Activated T-helper 9 cell treated with anti-CD3 and anti-CD28 coated beads, Interleukin-2, amount 50 U/mL, for 16 hours (primary cell): ENCODE measurements at places on chromosomes 5 and 9.

- no peak for DNase-seq
These were observed 9.4 kb upstream of the ANGPTL2 start for GRCh38 chr9:127131871-127132270.

- no peak for DNase-seq
These were observed 13.4 kb upstream of the SMIM32 start for GRCh38 chr5:136206361-136206760.

- no peak for DNase-seq
These were observed 257.1 kb downstream of the FBXL7 start for GRCh38 chr5:15757103-15757502.

DNA sequence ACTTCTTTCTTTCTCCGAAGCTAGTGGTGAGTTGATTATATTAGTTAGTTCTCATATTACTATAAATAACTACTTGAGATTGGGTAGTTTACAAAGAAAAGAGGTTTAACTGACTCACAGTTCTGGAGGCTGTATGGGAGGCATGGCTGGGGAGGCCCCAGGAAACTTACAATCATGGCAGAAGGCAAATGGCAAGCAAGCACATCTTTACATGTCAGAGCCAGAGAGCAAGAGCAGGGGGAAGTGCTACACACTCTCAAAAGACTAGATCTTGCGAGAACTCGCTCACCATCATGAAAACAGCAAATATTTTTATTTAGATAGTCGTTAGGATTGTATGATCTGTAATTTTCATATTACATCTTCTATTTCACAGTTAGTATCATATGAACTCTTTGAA, 711.2 kb downstream of the PTPRD start:
- DNase-seq, result no peak

DNA sequence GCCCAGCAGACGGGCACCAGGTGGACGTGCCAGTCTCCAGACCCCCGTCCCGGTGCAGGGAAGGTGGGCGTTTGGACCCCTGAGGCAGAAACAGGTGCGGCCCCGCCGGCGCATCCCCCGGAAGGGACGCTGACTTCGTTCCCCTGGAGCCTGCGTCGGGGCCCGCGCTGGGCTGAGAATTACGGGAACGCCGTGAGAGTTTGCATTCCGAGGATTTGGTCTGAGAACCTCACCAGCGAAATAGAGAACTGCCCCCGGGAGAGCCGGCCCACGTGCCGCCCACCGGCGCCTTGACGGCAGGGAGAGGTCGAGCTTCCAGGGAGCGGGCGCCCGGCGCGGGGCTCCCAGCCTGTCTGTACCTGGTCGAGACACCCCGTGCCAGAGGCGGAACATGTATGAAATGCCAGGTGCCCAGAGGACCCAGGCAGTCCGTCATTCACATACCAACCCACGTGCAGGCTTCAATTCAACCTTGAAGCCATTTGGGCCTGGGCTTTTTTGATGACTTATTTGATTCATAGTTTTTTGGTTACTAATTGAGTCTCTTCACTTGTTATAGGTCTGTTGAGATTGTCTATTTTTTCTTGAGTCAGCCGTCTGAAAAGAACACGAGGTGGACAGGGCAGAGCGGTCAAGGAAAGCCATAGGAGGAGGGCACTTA, 877 bp upstream of the CAMSAP1 start:
- no peak for DNase-seq

GRCh38 chr5:5326115-5326758, 96.2 kb upstream of the ICE1 start:
- no peak for DNase-seq

DNA sequence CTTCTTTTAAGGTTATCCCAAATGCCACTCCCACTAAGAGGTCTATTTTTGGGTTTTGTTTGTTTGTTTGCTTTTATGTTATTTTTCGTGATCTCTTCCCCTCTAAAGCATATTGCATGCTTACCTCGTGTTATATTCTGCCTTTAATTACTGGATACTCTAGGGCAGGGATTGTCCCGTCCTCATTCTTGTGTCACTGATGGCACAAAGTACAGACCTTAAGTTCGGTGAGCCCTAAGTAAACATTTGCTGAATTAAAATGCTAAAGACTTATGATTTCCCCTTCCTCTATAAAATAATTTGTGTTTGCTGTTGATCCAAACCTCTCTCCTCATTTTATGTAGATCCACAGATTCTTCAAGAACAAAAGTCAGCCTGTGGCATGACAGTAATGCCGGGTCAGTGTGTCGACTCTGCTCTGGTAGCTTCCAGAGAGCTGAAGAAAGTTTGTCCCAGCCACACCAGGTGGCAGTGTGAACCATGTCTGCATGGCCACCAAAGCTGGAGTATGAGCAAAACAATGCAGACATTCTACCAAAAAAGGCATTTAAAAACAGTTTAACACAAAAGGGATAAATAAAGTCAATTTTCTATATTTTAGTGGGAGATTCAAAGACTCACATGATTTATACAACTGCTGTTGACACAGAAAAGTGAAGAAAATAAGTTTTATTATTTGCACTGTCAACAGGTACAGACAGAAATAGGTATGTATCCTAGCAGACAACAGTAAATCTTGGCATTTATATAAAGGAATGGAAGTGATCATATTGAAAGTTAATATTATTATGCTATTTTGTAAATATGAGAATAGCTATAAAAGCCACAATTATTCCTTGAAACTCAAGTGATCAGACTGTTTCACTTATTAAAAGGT, 17.9 kb upstream of the POC5 start:
- no peak for DNase-seq

GRCh38 chr5:139470821-139471300, at the start of gene SMIM33:
TSS of gene SMIM33 (plus strand) at chr5:139471004. CDS start at chr5:139471122, 118 bp downstream.
- no peak for DNase-seq
